ENCODE measurements at places on chromosomes 7 and 10. TPM values are rescaled to one million over a fixed set of nuclear protein-coding genes. Genes with fewer than 3 reads are reported as not detected.

MMP21 gene
- total RNA-seq, result not detected

ZNF736 gene
- 9.2 TPM for total RNA-seq

IFIT1 gene
- total RNA-seq, result 0.17 TPM

GPR26 gene
- total RNA-seq, result not detected

PCLO gene
- 2.0 TPM for total RNA-seq

CEP55 gene
- 25.2 TPM for total RNA-seq

Measured in MCF 10A (cell line).